ENCODE measurements at places on chromosomes 7 and 10. TPM values are rescaled to one million over a fixed set of nuclear protein-coding genes. Genes with fewer than 3 reads are reported as not detected.

GRCh38 chr10:96720422-96721206, at the start of gene PIK3AP1:
TSS of gene PIK3AP1 (minus strand) at chr10:96720514. CDS start at chr10:96720394, 120 bp downstream.
- no peak for DNase-seq

DNA sequence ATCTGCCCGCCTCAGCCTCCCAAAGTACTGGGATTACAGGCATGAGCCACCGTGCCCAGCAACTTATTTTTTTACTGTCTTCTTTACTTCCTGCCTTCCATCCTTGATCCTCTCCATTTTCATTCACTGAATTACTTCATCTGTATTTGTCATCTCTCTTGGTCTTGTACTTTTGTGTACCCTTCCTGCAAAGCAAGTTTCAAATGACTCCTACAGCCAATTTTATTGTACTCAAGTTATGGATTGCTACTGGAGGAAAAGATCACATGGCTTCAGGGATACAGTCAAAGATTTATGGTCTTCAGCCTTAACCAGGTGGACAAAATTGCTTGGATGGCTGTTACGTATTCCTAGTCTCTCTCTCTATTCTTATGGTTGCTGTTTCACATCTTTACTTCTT, 22.6 kb downstream of the SEPTIN7 start:
- no peak for DNase-seq

Gene CAV2
- 81.6 TPM for total RNA-seq

DNA sequence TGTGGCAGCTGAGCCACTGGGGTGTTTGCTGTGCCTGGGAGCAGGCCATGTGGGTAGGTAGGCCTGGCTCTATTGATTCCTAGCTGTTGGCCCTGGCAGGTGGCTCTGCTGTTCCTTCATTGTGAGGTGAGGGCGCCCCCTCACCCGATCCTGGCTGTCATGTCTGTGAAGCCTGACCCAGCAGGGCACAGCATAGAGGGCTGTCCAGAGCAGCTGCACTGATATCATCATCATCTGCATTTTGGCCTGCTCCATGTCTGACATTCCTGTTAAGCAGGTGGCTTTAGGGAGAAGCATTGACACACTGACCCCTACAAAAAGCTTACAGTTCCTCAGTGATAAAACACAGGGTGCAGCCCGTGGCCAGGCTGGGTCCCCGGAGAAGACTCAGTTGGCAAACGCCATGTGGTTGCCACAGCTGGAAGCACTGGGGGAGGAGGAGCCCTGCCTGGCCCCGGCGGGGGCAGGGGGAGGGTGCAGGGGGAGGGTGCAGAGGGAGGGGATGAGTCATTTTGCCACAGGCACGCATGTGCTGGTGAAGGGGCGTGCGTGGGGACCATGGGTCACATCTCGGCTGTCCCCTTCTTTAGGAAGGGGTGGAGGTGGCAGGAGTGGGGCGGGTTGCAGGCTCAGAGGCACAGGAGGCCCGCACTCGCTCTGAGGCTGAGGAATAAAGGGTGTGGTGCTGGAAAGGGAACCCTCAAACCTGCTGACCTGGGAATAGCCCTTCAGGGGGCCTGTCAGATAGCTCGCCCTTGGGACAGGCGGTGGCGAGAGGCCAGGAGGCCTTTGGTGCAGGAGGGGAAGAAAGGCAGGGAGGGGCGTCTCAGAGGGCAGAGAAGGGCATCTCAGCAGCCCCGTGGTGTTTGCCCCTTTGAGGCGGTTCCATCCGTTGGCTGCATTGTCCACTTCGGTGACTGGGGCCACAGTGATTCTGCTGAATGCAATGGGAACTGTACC, 31.6 kb downstream of the IKZF1 start:
- DNase-seq: no peak

Gene HK1
- total RNA-seq: 59.4 TPM

GRCh38 chr7:31490796-31491314, 23.0 kb upstream of the ITPRID1 start:
- no peak for DNase-seq

DNA sequence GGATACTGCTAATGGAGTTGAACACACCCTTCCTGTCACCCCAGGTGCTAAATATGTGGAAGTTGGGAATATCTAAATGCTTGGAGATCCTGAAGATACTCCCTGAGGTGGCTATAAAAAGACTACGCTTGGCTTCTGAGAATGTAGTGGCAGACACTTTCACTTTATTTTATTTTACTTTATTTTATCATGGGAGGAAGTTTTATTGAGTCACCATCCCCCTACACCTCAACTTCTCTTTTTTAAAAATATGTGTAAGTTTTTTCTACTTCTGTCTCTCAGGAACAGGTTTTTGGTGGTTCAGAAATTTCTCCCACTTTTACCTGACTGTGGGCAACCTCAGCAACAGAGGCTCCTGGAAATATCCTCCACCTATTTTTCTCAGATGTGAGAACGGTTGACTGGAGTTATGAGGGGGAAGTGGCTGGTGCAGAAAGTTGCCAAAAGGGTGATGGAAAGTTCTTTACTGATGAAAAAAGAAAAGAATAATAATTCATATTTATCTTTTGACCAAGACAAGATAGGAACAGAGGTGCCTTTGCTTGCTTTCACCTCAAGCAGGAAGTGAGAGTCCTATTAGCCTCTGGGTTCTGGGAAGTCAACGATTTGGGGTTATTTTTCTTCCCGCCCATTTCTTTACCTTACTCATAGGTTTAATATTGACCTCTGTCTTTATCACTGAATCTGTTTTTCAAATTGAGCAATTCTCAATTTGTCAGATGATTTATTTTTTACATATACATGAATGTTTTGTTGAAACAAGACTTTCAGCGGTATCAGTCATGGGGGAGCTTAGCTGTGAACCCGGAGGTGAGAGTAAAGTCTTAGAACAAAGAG, 103.6 kb downstream of the AHR start:
- no peak for DNase-seq

Gene GIMAP5
- not detected for total RNA-seq

Gene OR2A1
- total RNA-seq: not detected

DNA sequence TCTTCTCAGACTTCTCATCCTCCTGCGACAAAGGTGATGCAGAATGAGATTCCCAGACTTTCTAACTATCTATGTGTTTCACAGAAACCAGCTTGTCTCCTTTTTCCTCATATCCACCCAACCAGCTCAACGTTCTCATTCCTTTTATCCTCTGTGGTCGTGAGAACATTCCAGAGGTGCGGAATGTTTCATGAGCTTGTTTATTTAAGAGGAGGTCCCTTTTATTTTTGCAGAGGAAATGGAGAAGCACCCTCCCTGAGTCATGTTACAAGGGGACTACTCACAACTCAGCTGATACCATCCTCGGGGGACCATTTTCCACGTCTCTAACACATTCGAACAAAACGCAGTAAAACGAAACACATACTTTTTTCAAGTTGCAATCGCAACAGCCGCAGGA, 93.2 kb downstream of the ZRANB1 start:
- DNase-seq: no peak

DNA sequence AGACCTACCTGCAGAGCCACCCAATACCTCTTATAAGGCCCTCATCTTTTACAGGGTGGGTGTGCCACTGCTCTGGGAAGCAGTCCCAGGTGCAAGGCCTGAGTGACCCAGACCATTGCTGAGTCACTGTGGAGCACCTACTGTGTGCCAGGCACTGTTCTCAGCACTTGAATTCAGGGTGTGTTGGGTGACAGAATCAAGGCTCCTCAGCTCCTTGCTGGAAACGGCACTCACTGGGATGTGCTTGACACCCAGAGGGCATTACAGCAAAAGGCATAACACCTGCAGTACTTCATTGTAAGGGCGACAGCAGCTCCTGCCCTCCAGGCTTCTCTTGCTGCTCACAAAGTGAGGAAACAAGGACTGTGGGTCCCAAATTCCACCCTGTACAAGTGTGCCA, 7.1 kb downstream of the CAMK2B start:
- no peak for DNase-seq

GRCh38 chr10:10120671-10121070, 897.0 kb upstream of the CELF2 start:
- no peak for DNase-seq

DNA sequence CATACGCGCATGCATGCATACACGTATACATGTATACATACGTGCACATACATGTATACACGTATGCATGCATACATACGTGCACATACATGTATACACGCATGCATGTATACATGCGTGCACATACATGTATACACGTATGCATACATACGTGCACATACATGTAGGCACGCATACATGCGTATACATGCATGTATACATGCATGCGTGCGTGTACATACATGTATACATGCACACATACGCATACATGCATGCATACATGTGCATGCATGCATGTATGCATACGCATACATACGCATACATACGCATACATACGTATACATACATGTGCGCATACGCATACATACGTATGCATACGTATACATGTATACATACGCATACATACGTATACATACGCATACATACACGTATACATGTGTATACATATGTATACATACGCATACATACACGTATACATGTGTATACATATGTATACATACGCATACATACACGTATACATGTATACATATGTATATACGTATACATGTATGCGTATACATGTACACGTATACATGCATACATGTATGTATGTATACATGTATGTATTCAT, 19.0 kb upstream of the MTURN start:
- no peak for DNase-seq

- DNase-seq: no peak
Measured at GRCh38 chr10:117597216-117597615, 54.7 kb downstream of the EMX2 start.

Gene TMEM213
- not detected for total RNA-seq

GRCh38 chr10:78980815-78981214, 88.0 kb upstream of the ZMIZ1 start:
- DNase-seq: no peak

Gene BAZ1B
- total RNA-seq: 80.7 TPM

DNA sequence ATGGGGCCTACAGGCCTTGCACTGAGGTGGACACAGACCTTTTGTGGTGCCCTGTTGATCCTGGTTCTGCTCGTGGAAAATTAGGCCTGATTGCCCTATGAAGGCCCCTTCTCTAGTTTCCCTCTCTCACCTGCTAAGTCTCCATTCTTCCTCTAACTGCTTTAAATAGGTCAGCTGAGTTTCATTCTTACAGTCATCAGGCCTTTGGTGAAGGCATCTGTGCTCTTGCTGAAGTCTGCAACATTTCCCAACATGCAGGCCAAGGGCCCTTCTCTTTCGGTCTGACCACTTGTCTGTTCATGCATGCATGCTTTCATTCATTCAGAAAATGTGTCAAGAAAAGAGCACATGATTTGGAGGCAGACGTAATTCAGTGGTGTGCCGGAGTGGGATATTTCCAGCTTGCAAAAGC, 244.0 kb downstream of the BUB3 start:
- no peak for DNase-seq

GRCh38 chr10:21363731-21364104, 161.8 kb downstream of the SKIDA1 start:
- DNase-seq: no peak

Gene CYP3A4
- total RNA-seq: not detected

DNA sequence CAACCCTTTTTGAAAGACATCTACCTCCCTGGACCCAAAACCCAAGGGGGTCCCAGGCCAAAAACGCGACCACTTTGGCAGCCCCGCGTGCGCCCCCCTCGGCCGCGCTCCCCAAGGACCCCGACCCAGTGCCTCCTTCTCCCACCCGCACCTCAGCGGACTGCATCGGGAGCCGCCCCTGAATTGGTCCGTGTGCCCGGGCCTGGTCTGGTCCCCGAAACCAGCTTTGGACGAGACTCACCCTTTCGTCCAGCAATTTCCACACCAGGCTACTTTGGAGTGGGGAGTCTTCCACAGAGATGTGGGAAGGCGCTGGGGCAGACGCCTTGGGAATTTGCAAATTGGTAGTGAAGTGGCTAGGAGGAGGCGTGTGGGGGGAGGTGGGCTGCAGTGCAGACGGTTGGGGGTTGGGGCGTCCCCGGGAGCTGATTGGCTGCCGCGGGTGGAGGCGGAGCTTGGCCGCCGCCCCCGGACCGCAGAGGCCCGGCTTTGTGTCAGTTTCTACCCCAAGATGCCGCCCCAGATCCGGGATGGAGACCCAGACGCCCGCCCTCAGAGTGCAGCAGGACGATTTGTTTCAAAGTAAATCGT, 16.9 kb downstream of the TCAF1 start:
- DNase-seq: peak; percentile 88

Gene LRMDA
- total RNA-seq: 0.19 TPM

DNA sequence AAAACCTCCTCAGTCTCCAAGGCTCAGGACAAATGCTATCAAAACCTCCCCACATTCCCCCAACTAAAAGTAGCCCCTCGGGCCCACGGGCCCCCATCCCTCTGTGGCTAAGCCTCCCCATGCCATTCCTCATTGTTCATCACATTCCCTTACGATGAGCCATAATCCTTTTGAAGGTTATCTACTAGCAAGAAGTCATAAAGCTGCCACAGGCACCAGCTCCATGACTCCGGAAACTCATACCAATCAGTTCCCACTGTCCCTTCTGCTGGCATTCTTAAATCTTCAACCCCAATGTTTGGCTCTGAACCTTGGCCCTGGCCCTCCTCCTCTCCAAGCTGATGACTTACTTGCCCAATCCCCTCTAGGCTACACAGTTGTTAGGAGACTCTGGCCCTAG, 19.4 kb upstream of the TM9SF3 start:
- DNase-seq: no peak

Gene ATOH7
- total RNA-seq: not detected

Gene CRHR2
- not detected for total RNA-seq

Gene LEP
- total RNA-seq: not detected

DNA sequence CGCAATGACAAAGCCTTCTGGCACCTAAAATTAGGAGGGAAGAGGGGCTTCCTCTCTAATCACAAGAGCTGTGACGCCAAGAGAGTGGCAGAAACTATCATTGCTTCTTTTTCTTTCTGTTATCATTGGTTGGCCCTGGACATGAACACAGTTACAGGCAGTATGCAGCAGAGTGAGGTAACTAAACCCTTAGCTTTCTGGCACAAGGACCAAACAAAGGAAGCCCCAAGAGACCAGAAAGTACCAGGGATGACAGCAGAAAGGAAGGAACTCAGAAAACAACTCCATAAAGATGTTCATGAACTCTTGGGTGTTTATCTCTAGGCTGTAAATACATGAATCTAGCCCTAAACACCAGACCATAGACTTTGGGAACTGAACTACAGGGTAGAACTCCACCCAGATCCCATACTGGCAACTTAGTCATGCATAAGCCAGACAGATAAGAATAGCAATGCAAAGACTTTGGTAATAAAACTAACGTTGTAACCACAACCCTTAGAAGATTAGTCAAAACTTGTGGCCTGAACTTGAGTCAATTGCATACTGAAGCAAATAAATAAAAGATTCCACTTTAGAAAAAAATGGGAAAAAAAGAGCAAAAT, 195.7 kb upstream of the PTN start:
- DNase-seq: no peak

GRCh38 chr10:124688889-124689670, 55.1 kb downstream of the FAM53B start:
- DNase-seq: no peak

DNA sequence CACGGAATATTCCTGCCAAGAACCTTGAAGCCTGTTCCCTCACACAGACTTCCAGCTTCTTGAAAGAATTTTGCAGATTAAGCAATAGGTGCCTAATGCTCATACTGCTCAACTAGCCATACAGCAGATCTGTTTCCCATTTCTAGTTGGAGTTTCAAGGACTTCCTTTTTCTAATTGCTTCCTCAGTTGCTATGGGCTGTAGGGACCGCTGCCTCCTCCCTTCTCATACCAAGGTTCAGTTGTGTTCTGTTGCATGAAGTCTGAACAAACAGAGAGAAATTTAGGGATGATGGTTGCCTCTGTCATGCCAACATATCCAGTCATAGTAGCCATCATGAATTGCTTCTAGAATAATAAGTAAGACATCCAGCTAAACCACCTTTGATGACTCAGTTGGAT, 6.8 kb downstream of the ITGA8 start:
- DNase-seq: no peak

Gene LHFPL3
- not detected for total RNA-seq

All from osteocyte (in vitro differentiated cells).